ENCODE measurements at places on chromosomes 6 and 20. TPM values are rescaled to one million over a fixed set of nuclear protein-coding genes. Genes with fewer than 3 reads are reported as not detected.

The HLA-DMA gene
- total RNA-seq, result 3.4 TPM

The GPX5 gene
- not detected for total RNA-seq

The HFE gene
- 1.1 TPM for total RNA-seq

The SLA2 gene
- total RNA-seq, result 0.77 TPM

The SAMD3 gene
- 0.69 TPM for total RNA-seq

The POM121L2 gene
- total RNA-seq, result not detected

The KCNS1 gene
- 0.07 TPM for total RNA-seq

The SLC35F1 gene
- total RNA-seq, result 4.5 TPM

The VNN1 gene
- total RNA-seq, result not detected

The CGA gene
- 5.5 TPM for total RNA-seq

The PNLDC1 gene
- not detected for total RNA-seq
